ENCODE measurements at places on chromosomes 2 and 18.

- peak; percentile 35 for DNase-seq
These were observed 2.6 kb upstream of the GPR35 start for GRCh38 chr2:240622531-240623235.

DNA sequence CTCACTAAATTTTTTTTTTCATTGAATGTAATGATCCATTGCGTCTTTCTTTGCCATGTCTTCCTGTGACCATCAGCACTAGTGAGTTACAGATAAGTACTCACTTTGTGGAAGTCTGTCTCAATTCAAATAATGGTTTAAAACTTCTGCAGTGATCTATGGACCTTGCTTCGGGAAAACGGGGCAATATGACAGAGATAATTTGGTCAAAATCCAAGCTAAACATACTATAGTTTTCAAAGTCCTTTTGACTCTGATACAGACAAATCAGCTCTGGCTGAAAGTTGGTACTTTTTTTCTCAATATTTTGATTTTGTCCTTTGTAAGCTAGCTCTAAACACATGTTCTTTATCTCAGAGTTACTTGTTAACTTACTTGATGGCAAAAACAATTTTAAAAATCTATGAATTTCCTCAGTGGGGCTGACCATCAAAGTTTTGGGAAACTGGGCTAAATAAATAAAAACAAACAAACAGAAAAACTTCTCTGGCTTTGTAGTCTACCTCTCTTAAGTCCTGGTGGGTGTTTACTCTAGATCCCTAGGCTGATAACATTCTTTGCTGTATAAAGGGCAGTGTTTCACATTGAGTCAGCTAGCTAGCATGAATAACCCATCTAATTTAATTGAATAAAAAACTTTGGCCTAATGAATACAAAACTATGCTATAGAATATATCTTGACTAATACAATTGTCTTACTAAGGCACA is 327.6 kb downstream of the RDH14 start:
- no peak for DNase-seq

GRCh38 chr18:2856547-2857170 is 9.9 kb downstream of the EMILIN2 start:
- no peak for DNase-seq

- no peak for DNase-seq
These were observed 25.8 kb downstream of the KIF1A start for GRCh38 chr2:240794178-240794721.

GRCh38 chr2:11993749-11994148 is 247.3 kb downstream of the LPIN1 start:
- no peak for DNase-seq

DNA sequence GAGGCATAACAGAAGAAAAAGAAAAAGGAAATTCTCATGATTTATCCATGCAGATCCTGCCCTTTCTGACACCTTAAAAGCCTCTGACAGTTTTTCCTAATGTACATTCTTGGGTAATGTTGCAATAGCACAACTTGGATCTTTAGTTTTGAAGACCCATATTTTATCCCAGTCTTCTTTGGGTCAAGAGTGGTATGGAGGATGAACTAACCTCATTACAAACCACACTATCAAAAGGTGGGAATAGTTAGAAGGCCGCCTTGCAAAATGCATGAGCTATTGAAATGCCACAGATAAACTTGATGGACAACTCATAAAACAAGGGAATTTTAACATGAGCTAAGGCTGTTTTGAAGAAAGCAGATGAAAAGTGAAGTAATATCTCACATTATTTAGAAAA is 1479.8 kb upstream of the ACVR2A start:
- no peak for DNase-seq

GRCh38 chr2:190486037-190486623 is 48.4 kb downstream of the NEMP2 start:
- DNase-seq = no peak

DNA sequence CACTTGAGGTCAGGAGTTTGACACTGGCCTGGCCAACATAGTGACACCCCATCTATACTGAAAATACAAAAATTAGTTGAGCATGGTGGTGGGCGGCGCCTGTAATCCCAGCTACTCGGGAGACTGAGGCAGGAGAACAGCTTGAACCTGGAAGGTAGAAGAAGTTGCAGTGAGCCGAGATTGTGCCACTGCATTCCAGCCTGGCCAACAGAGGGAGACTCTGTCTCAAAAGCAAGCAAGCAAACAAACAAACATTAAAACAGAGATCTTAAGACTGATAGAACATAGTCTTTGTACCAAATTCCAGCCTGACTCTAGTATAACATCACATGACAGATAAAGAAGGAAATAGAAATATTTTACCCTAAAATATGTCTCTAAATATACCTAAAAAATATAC is 168.1 kb downstream of the PTPRM start:
- DNase-seq = no peak

DNA sequence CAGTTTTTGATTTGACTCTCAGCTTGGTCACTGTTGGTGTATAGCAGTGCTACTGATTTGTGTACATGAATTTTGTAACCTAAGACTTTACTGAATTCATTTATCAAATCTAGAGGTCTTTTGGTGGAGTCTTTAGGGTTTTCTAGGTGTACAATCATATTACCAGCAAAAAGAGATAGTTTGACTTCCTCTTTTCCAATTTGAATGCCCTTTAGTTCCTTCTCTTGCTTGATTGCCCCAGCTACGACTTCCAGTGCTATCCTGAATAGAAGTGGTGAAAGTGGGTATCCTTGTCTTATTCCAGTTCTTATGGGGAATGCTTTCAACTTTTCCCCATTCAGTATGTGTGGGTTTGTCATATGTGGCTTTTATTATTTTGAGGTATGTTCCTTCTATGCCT is 312.9 kb upstream of the REV1 start:
- no peak for DNase-seq

GRCh38 chr2:20012282-20013125 is at the start of gene MATN3:
MATN3 (minus strand) TSS chr2:20012668; CDS start chr2:20012631, 37 bp downstream.
- peak; percentile 51 for DNase-seq

GRCh38 chr2:20635113-20635510 is 15.8 kb downstream of the HS1BP3 start:
- DNase-seq = no peak

DNA sequence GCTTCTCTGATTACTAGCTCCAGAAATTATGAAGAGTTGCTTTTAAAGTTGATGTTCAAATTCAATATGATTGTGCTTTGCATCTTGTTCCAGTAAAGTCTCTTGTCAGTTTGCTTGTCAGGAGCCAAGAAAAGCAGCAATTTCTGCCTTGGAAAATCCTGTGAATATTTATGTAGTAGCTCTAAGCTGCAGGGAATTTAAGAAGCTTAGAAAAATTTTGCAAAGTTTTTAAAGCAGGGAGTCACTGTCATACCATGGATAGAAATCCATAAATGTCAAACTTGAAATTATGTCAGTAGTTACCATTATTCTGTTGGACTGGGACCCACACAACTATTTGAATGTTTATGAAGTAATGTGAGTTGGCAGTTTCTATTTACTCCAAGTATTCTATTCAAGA is 169.3 kb downstream of the TMEM200C start:
- DNase-seq = no peak

GRCh38 chr2:54030396-54030741 is 59.6 kb upstream of the PSME4 start:
- no peak for DNase-seq

GRCh38 chr2:231648579-231649174 is 56.0 kb downstream of the TEX44 start:
- DNase-seq = peak; percentile 57

- DNase-seq = no peak
These were observed 32.5 kb upstream of the ICOS start for GRCh38 chr2:203904022-203904421.

DNA sequence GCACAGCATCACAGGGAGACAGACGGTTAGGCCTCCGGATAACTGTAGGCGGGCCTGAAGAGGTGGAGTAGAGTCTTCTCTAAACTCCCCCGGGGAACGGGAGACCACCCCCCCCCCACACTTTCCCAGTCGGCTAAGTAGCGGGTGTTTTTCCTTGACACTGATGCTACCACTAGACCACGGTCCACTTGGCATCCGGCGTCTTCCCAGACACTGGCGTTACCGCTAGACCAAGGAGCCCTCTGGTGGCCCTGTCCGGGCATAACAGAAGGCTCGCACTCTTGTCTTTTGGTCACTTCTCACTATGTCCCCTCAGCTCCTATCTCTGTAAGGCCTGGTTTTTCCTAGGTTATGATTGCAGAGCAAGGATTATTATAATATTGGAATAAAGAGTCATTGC is 25.7 kb upstream of the NCL start:
- DNase-seq = no peak

DNA sequence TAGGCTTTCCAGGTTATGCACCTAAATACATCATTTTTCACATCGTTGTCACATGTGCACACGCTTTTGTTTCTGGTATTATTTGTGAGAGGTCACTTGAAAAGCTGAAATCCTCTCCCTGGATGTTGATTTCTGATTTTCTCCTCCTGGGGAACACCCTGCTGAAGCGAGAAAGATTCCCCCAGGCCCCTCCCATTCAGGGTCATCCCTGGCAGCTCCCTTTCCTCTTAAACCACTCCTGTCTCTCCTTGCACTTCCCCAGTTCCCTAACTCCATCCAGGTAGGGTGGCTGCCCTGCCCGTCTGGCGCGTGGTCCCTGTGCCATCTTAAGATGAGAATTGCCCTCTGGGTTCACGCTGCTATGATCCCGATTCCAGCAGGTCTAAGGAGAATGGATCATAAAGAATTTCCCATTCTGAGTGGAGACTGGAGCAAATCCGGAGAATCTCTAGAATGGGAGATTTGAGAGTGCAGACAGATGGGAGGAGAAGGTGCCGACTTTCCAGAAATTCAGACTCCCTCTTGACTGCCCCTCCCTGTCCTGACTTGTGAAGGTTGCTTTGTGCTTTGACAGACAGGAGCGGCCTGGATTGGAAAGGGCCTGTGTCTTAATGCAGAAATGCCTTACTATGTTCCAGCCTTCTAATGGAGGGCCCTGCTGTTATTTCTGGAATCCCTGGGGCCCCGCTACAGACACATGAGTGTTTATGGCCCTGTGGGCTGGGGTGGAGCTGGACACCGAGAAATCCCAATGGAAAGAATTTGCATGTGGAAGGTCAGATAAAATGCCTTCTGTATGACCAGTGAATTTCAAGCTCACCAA is 1.3 kb upstream of the YWHAQ start:
- DNase-seq = peak; percentile 36

- DNase-seq = peak; percentile 27
These were observed 189.6 kb downstream of the HAUS1 start for GRCh38 chr18:46293742-46294181.

GRCh38 chr2:178250429-178250828 is 56.1 kb downstream of the OSBPL6 start:
- no peak for DNase-seq

GRCh38 chr18:47404845-47405244 is 153.4 kb upstream of the SKOR2 start:
- no peak for DNase-seq

GRCh38 chr2:198157314-198157713 is 352.9 kb downstream of the PLCL1 start:
- no peak for DNase-seq

DNA sequence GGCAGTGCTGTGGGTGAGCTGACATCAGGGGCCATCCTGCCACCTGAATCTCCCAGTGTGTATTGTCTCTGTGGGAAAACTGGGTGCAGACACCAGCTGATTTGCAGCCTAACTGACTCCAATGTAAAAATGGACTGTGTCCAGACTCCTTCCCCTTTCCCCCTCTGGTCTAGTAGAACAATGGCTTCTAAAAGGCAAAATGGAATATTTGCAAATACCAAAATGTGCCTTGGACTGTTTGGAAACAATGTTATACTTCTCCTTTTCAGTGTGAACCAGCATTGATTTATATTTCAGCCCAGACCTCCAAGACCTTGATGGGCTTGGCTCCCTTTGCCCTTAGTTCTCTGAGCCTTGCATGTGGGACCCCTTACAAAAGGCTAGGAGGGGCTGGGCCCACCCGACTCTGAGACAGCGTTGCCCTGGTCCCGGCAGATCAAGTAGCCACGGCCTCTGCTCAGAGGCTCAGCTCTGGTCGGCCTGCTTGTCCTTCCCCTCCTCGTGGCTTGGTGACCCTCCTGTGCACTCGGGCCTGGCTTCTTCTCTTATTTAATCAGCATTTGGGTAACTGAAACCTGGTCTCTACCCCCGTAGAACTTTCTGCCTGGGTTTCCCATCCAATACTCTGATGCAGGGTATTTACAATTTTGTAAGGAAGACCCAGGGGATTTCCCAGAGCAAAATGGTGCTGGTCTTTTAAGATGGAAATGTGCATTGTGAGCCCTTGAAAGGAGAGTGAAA is 18.0 kb upstream of the ACKR3 start:
- no peak for DNase-seq

- no peak for DNase-seq
These were observed 248.9 kb downstream of the TMEM182 start for GRCh38 chr2:103010751-103011150.

GRCh38 chr18:56309104-56309503 is 329.3 kb downstream of the TXNL1 start:
- no peak for DNase-seq

GRCh38 chr2:203240491-203240890 is 1.7 kb downstream of the CYP20A1 start:
- DNase-seq = no peak

- DNase-seq = no peak
These were observed 5.0 kb upstream of the MRPL19 start for GRCh38 chr2:75641587-75641986.

All from fibroblast of skin of scalp (primary cell).